ENCODE measurements at places on chromosomes 2 and 18. TPM values are rescaled to one million over a fixed set of nuclear protein-coding genes. Genes with fewer than 3 reads are reported as not detected.

GRCh38 chr18:54149078-54149697 lies 75.3 kb downstream of the MBD2 start:
- DNase-seq = peak; percentile 88

- DNase-seq = peak; percentile 54
Measured at GRCh38 chr2:55500025-55500424, 19.5 kb upstream of the CFAP36 start.

The SKOR2 gene
- not detected for total RNA-seq

The GALNT5 gene
- total RNA-seq = 7.7 TPM

DNA sequence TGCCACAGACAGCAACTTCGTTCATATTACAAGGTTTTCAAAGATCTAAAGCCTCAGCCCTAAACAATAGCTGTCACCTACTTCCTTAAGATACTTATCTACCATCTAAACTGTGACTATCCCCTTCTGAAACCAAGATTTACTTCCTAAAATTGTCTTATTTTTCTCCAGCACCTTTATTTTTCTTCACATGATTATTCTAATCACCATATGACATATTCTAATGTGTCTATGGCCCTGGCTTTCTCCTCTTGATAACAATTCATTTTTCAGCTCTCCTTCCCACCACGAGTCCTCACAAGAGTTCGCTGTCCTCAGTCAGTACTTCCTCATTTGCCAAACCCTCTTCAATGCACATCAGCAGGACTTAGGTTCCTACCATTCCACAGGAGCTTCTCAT lies 53.9 kb downstream of the RTTN start:
- DNase-seq = no peak

The DSC2 gene
- not detected for total RNA-seq

GRCh38 chr2:127161176-127162136 lies 54.5 kb upstream of the BIN1 start:
- DNase-seq = no peak

The CYS1 gene
- total RNA-seq = 1.6 TPM

DNA sequence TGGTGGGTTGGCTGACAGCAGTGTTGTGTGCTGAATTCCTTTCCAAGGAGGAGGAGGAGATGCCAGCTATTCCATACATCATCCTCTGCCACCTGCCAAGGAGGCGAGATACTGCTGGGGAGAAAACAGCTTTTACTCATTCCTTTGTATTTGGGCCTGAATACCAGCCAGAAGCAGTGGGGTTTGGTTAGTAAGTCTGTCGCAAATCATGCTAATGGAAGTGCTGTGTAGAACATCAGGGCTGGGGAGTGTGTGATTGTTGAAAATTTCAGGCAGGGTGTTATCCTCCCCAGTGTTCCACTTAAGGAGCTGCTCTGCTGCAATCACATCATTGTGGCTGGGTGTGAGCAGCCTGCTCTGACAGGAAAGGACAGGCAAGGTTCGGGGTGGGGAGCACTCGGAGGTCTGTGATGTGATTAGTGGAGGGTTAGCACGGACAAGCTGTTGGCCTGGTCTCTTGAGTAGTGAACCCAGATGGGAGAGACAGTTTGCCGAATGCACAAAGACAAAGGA lies 128.2 kb upstream of the DLX2 start:
- DNase-seq = no peak

DNA sequence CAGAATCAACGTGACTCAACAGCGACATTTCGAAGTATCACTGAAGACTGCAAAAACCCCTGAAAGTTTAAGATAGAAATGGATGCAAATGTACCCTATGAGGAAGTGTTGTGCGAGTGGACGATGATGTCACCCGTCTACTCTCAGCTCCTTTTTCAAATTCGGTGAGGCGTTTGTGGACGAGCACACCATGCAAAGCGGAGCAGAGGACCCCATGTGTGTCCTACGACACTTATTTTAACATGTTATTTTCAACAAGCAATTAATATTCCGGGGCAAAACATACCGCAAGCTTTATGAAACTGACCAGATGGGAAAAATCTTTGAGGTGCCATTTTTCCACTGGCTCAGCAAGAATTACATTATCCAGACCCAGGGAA lies 2.0 kb downstream of the PXDN start:
- no peak for DNase-seq

GRCh38 chr2:148936857-148937450 lies 61.9 kb downstream of the KIF5C start:
- no peak for DNase-seq

GRCh38 chr2:120591572-120591971 lies 144.1 kb upstream of the GLI2 start:
- DNase-seq = no peak

The SLC23A3 gene
- total RNA-seq = 0.64 TPM

DNA sequence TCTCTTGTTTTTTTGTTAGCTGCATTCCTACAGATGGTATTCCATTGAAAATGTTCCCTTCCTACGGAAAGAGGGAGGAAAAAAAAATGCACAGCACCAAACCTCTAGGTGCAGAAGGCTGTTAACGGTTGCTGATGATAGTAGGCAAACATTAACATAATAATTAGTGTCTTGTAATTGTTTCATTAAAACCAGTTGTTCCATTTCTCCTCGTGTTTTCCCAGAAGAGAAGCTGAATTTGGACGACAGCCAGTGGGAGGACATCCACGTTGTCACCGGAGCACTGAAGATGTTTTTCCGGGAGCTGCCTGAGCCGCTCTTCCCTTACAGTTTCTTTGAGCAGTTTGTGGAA lies 494.7 kb downstream of the ARHGAP15 start:
- DNase-seq = no peak

DNA sequence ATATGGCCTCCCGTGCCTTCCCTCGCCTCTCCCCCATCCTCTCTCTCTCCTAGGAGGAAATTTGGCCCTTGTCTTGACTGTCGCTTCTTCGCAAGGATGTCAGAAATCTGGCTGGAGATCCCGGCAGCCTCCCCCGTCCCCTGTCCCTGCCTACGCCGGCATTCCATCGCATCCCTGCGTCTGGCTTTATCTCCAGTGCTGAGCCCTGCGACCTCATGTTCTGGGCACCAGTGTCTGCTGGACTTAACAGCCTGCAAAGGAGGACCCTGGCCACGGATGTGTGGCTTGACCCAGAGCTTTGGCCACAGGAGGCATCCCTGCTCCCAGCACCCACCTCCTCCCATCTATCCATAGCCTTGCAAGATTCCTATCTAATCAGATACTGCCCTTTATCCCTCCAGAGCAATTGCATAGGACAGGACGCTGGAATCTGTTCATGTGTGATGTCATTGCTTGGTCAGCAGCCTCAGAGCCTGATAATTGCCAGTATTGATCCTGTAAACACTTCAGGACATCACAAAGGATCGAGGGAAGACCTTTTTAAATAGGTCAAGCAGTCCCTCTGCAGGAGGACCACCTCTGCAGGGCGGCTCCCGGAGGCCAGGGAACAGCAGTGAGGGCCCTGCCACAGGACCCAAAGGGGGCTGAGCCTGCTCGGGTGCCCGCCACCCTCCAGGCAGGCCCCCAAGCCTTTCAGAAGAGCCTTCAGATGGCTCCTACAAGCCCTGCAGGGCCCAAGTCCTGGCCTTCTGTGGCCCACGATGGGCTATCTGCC lies 168.2 kb downstream of the TWIST2 start:
- DNase-seq = no peak

The CROCC2 gene
- not detected for total RNA-seq

DNA sequence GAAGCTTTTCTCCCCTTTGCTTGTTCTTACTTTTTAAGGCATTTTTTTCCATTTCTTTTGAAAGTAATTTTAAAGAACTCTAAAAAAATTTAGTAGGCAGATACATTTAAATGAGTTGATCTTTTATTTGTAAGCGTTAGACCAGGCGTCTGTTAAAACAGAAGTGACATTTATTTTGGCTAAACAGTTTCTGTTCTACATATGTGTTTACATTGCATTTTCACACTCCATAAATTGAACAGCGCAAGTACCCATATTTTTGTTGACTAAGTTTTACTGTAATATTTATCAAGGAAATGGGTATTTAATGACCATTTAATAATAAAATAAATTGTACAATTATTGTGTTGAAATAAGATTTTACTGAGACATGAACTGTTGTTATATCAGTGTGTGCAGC lies 21.9 kb downstream of the PPM1B start:
- no peak for DNase-seq

DNA sequence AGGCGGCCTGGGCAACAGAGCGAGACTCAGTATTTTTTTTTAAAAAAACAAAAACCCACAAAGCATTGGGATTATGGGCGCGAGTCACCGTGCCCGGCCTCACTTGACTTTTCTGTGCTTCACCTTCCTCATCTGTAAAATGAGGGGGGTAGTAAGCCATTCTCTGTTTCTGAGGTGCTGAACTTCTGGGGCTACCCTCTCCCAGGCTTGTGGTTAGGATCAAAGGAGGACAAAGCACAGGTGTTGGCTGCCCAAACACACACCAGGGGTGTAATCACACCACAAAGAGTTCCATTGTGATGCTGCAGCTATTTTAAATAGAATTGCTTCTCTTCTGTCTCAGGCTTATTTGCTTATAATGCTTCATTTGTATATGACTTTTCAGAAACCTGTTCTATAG lies 35.8 kb upstream of the INHBB start:
- DNase-seq = no peak

DNA sequence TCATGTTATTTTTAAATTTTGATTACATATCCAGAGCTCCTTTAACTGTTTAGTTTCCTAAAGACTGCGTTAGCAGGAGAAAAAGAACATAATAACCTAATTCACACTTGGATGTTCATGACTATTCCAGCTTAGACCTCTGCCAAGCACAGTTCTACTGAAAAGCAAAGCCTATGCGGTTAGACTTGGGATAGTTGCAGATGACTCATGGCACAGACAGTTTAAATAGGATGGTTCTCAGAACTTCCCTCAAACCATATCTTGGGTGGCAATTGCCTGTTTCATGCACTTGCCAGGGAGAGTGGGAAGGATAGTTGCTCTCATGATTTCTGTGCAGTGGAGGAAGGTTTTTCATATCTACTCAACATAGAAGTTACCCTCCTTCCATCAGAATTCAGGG lies 149.7 kb upstream of the KLHL29 start:
- DNase-seq = no peak

Measured in fibroblast of villous mesenchyme (primary cell).